ENCODE measurements at places on chromosomes 1 and 21.

- no peak for DNase-seq
Measured at GRCh38 chr1:236066054-236066453, 1.2 kb upstream of the NID1 start.

GRCh38 chr1:57118948-57119603 is 153.3 kb upstream of the C8B start:
- DNase-seq: no peak

GRCh38 chr1:226827458-226827857 is 43.0 kb upstream of the PSEN2 start:
- no peak for DNase-seq

DNA sequence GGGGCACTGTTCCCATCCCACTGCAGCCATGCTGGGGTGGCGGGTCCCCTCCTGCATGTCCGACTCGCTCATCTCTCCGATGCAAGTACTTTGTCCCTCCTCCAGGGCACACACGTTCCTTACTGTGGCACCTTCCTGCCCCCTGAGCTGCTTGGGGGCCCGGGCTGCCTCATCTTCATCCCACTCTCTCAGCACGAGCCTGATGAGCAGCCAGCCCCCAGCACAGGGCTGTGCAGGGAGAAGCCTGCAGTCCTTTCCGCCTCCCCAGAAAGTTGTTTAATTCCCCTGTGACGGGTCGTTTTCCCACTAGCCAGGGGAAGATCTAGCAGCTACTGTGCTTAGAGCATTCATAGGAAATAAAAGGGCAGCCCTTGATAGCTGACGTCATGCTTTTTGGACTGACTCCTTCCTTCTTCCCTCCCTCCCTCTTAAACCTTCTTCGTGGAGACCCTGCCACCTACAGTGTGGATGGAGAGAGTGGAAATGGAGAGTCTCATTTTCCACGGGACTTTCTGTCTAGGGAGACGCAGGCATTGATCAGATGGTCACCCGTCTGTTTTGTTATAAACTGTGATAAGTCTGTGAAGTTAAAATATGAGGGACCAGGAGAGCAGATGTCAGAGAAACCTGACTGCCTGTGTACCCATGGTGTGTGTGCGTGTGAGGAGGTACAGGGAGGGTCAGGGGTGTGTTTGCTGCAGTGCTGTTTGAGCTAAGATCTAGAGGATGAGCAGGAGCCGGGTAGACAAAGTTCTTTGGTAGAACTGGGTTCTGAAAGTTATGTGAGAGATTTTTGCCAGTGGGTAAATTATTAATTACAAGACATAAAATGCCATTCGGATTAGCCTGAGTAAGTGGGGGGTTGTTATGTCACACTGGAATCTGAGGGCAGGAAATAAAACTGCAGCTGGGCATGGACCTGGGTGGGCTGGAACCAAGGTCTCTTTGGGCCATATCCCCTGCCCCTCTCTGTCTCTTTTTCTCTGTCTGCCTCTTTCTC is 34.3 kb downstream of the GPR137B start:
- no peak for DNase-seq

GRCh38 chr1:225479341-225479740 is 51.5 kb upstream of the LBR start:
- no peak for DNase-seq

- DNase-seq: no peak
Measured at GRCh38 chr1:43564551-43565348, 34.1 kb downstream of the PTPRF start.

GRCh38 chr1:56516539-56517252 is 62.7 kb downstream of the PLPP3 start:
- DNase-seq: peak; percentile 12

- no peak for DNase-seq
Measured at GRCh38 chr1:62844030-62844429, 60.1 kb downstream of the ATG4C start.

GRCh38 chr1:235147269-235147668 is 13.8 kb downstream of the RBM34 start:
- DNase-seq: no peak

DNA sequence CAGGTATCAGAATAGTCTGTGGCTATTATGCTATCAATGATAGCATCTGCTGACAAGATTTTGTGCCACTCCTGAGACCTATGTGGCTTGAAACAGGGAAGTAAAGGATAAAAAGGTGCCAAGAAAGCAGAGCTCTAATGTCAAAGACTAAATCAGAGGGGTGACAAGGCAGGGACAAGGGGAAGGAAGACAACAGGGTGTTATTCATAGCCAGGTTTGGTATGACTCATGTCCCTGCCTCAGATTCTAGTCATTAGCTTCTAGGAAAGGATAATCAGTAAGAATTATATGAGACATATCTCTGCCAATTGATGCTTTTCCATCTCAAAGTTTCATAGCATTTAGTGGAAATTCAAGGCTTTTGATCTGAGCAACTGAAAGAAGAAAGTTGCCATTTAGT is 31.8 kb upstream of the PLD5 start:
- DNase-seq: no peak

- no peak for DNase-seq
Measured at GRCh38 chr1:192831706-192832355, 23.0 kb downstream of the RGS2 start.

GRCh38 chr1:47686731-47687630 is 249.1 kb downstream of the FOXD2 start:
- DNase-seq: no peak

GRCh38 chr1:205122489-205122882 is 708 bp upstream of the RBBP5 start:
- no peak for DNase-seq

DNA sequence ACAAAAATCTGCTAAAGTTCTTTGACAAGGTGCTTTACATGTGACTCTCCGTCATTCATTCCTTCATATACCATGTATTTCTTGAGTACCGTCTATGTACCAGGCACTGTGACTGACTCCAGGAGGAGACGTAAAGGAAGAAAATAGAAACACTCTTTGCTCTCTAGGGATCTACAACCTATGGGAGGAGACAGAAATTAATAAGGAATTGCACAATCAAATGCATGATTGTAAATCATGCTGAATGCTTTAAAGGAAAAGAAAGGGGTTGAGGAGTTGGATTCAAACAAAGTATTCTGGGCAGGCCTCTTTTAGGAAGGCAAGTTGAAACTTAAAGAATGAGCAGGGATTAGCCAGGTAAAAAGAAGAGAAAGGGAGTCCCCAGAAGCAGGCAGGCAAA is 239.1 kb upstream of the FGGY start:
- no peak for DNase-seq

DNA sequence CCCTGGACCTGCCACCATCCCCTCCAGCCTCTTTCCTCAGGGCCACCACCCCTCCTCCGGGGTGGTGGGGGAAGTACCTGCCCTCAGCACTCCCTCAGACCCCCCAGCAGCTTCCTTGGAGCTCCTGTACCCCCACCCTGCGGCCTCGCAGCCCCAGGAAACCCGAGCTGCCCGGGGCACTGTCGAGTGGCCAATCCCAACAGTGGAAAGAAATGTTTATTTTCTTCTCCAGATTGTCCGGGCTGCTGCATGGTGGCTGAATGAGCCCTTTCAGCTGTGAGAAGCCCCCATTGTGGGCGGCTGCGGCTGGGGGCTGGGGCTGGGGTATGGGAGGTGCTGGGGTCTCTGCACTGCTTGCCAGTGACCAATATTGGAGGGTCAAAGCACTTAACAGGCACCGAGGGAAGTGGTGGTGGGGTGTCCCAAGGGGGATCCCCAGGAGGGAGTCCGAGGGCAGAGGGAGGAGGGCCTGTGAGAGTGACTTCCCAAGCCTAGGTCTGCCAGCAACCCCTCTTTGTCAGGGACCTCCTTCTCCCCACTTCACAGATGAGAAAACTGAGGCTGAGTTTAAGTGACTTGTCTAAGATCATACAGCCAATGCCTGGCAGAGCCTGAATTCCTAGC is 25.2 kb downstream of the RUNX3 start:
- no peak for DNase-seq

DNA sequence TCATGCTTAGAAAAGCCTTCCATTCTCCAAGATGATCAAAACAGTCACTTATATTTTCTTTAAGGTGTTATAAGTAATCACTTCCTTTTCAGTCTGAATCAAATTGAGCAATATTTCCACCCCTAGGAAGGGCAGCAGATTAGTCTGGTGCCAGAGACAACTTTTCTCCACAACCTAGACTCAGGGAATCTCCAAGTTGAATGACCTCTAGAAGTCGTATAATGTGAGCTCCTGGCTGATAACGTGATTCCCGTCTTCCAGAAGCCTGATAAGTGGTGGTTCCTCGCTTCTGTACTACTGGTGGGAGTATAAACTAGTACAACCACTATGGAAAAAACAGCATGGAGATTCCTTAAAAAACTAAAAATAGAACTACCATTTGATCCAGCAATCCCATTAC is 178.4 kb upstream of the UBE2U start:
- DNase-seq: no peak

- no peak for DNase-seq
Measured at GRCh38 chr1:93749894-93750301, 68.3 kb upstream of the BCAR3 start.

- no peak for DNase-seq
Measured at GRCh38 chr21:38965910-38966504, 160.3 kb downstream of the ETS2 start.

DNA sequence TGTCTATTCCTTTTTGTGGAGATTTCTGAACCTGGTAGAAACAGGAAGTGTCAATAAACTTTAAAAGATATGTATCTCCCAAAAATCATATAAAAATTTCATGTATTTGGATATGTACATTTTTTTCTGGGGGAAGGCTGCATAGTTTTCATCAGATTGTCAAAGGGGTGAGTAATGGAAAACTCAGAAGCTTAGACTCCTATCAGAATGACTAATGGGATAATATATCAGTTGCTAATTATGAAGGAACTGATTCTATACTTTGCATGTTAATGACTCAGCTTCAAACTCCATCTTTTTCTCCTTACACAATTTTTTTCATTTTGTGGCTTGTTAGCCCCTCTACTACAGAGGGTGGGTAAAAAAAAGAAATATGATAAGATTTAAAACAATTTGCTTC is 55.9 kb downstream of the GON4L start:
- DNase-seq: no peak

DNA sequence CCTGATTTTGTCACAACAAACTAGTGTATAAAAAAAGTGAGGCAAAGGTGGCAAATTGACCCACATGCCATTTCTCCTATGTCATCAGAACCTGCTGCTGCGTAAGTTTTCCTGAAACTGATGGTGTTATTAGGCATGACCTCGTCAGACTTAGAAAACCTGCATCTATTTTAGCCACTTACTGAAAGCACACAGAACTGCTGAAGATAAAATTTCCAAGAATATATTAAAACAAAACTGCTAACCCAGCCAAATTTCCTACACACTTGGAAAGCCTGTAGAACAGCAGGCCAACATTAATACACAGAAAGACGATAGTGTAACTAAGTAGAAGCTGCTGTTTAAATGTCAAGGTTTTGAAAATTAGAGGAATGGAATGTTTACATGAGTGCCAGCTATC is 674.5 kb upstream of the CXADR start:
- DNase-seq: no peak

DNA sequence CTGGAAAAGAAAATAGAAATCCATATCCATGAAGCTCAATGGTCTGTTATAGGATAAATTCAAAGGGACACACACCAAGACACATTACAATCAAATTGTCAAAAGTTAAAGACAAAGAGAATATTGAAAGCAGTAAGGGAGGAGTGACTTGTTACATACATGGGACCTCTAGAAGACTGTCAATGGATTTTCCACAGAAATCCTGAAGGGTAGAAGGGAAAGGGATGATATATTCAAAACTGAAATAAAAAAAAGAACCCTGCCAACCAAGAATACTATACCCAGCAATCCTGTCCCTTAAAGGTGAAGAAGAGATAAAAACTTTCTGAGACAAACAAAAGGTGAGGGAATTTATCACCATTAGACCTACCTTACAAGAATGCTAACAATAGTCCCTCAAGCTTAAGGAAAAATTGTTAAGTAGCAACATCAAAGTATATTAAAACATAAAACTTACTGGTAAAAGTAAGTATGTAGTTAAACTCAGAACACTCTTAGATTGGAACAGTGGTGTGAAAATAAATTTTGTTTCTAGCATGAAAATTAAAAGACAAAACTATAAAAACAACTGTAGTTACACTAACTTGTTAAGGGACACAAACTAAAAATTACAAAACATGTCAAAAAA is 103.2 kb upstream of the APP start:
- DNase-seq: no peak

GRCh38 chr1:174968750-174969244 is 30.9 kb upstream of the CACYBP start:
- peak; percentile 23 for DNase-seq

GRCh38 chr1:224435318-224435763 is 744 bp upstream of the WDR26 start:
- peak; percentile 67 for DNase-seq

GRCh38 chr1:8976338-8976737 is 30.7 kb downstream of the CA6 start:
- no peak for DNase-seq

DNA sequence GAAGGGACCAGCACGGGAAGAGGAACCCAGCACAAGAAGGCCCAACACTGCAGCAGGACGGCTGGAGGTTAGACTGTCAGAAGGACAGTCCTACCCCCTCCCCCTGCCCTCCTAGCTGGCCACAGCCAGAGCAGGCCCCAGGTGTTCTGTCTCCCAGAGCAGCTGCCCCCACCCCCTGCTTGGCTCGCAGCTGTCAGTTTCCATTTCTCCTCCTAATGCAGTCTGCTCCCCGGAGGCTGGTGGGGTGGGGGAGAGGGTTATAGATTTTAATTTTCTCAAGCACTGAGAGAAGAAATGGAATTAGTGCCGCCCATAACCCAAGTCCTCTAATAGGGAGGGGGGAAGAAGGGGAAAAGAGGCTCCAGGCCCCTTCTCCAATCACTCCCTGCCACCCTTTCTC is 13.0 kb upstream of the PEAR1 start:
- DNase-seq: no peak

- DNase-seq: no peak
Measured at GRCh38 chr21:33127154-33127867, 57.4 kb downstream of the OLIG1 start.

DNA sequence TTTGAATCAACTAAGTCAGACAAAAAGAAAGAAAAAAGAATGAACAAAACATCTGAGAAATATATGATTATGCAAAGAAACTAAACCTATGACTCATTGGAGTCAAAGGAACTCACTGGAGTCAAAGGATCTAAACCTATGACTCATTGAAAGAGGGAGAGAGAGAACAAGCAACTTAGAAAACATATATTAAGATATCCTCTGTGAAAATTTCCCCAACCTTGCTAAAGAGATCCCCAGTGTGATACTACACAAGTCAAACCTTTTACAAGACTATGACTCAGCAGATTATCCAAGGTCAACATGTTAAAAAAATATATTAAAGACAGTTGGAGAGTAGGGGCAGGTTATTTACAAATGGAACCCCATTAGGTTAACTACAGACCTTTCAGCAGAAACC is 1538.3 kb downstream of the NCAM2 start:
- DNase-seq: no peak

- DNase-seq: no peak
Measured at GRCh38 chr1:224851210-224851847, 78.1 kb upstream of the DNAH14 start.
